NCI-H69 (cell line): ENCODE measurements at places on chromosomes 13 and 19.

DNA sequence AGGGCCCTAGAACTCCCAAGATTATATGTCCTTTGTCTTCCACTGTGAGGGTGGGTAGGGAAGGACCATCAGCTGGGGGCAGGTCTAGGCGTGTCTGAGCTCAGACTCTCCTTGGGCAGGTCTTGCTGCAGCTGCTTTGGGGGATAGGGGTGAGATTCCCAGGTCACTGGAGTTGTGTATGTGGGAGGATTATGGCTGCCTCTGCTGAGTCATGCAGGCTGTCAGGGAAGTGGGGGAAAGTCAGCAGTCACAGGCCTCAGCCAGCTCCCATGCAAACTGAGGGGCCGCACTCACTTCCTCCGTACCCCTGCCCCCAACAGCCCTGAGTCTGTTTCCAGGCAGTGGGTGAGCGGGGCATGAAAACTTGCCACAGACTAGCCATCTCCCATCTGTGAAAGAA, 600.8 kb downstream of the DIAPH3 start:
- DNase-seq: peak; percentile 19

- DNase-seq: peak; percentile 9
Measured at GRCh38 chr19:45010306-45010705, 9.0 kb downstream of the RELB start.

DNA sequence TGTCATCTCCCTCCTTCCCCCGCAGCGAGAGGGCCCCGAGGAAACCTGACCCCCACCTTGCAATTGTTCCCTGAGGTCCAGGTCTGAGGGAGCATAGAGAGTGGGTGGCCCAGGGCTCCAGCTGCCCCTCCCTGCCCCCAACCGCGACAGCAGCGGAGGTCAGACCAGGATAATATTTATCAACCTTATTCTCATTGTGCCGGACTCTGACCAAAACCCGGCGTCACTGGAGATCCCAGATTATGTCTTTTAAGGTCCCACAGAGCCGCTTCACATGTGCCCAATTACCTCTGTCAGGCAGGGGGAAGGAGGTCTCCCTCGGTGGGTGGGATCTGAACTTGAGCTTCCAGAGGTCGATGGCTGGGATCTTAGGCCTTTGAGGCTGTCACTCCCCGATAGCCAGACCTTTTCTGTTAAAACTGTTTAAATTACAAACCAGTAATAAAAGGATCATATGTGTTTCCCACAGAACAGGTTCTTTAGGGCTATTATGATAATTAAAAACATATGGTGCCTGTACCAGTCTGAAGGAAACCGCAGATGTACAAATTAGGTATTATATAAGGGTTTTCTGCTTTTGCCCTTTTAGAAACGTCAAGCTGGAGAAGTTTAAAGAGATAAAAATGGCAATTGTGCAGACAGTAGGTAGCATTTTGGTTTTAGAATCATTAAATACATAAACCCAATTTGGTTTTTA, 195.5 kb downstream of the ZNF536 start:
- no peak for DNase-seq

- DNase-seq: no peak
Measured at GRCh38 chr13:75132701-75133695, 349.0 kb downstream of the TBC1D4 start.

GRCh38 chr13:76854894-76855293, 31.3 kb downstream of the KCTD12 start:
- DNase-seq: no peak

DNA sequence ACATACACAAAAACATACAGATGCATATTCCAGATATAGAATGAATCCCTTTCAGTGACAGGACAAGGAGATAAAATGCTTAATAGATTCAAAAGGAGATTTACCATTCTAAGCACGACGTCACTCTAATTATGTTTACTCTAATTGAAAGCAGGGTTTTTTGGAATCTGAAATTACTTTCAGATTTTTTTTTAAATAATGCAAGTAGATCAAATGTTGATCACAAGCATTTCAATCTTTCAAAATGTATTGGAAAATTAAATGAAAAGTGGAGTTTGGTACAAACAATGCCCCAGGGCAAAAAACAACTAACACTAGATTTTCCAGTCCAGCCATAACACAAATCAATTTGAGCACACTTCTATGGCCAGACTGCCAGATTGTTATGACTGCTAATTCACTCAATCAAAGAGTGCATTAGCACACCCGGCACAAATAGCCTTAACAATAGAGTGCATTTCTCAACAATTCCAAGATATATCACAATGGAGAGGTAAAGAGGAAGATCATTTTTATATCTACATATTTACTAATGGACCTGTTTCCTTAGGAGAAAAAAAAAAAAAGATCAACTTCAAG, 4.3 kb upstream of the DACH1 start:
- peak; percentile 85 for DNase-seq

GRCh38 chr13:30181888-30182651, 125.3 kb downstream of the KATNAL1 start:
- no peak for DNase-seq

GRCh38 chr13:113531041-113531873, 40.7 kb upstream of the DCUN1D2 start:
- no peak for DNase-seq

DNA sequence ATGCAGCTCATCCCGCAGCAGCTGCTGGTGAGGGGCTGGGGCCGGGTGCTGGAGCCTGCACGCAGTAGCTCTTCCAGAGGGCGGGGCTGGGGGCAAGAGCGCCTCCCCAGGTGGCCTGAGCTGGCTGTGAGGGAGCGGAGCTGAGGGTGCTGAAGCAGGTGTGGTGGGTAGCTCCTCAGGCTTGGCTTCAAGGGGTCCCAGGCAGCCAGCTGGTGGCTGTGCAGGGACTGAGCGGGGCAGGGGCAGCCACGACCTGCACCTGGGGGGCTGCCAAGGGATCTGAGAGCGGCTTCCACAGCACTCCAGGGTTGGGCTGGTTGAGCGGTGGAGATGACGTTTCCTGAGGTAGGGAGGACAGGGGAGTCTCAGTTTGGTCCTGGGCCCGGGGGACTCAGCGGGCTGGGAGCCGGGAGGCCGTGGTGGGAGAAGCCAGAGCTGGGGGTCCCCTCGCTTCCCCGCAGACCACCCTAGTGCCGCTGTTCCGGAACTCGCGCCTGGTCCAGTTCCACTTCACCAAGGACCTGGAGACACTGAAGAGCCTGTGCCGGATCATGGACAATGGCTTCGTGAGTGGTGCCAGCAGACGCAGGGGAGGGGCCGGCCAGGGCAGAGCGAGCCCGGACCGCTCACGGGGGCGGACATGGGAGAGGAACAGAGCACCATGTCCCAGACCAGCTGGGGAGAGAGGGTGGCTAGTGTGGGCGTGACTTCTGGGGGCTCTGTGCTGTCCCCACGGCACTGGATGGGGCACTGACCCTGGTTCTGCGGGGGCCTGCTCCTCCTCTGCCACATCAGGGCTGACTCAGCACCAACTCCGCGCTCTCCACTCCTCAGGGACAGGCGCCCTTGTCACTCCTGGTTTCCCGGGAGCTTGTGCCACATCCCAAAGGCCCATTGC, 7.4 kb downstream of the PTOV1 start:
- DNase-seq: peak; percentile 23

DNA sequence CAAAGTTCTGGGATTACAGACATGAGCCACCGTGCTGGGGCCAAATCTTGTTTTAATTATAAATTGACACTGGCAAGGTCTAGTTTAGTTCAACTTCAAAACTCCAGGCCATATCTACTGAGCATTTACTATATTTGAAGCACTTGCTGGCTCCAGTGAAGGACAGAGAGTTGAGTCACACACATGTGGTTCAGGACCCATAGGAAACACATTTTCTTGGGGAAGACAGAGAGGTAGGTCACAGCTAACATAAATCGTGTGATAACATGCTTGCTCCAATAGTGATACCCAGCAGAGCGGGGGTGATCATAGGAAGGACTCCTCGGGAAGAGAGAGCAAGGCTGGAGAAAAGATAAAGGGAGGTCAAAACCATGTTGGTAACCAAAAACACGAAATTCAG, 170.6 kb upstream of the TSC22D1 start:
- DNase-seq: no peak

DNA sequence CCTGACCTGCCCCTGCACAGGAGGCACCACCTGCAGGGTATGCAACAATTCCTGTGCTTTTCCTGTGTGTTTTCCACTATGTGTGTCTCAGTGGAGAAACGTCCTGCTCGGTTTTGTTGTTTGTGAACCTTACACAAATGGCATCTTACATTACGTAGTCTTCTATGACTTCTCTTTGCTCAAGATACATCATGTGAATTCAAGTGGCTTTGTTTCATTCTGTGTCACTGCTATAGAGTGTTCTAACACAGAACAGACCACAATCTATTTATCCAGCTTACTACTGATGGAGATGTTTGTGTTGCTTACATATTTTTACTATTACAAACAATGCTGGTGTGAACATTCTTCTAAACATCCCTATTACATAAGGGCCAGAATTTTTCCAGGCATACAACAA, 97.7 kb downstream of the ANKRD10 start:
- DNase-seq: no peak

DNA sequence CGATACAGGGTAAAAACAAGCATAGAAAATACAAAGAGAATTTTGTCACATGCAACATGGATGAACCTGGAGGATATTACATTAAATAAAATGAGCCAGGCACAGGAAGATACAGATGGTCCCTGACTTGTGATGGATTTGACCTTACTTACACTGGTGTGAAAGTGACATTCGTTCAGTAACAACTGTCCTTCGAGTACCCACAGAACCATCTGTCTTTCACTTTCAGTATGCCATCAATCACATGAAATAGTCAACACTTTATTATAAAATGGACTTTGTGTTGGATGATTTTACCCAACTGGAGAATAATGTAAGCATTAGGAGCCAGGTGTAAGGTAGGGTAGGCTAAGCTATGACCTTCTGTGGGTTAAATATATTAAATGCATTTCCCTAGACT, 51.5 kb downstream of the ZNF787 start:
- DNase-seq: no peak

GRCh38 chr13:65926750-65927171, 1303.4 kb downstream of the PCDH9 start:
- DNase-seq: peak; percentile 86

DNA sequence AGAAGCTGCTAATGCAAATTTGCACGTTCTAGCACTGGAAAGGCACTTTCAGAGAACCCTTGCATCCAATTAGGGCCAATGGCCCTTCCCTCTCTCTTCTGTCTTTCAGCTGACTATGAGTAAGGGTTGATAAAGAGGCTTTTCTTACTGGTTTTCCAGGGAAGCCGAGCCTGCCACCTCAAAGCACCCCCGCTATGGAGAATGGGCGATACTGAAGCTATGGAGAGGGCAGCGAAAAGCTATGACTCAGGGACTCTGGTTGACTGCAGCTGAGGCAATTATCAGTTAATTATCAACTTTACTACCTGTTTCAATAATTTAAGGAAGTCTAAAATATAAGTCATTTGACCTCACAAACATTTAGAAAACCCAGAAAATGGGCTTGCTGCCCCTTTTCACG, 115.8 kb downstream of the TRPC4 start:
- DNase-seq: no peak

GRCh38 chr13:99159331-99160061, 41.2 kb upstream of the UBAC2 start:
- no peak for DNase-seq

DNA sequence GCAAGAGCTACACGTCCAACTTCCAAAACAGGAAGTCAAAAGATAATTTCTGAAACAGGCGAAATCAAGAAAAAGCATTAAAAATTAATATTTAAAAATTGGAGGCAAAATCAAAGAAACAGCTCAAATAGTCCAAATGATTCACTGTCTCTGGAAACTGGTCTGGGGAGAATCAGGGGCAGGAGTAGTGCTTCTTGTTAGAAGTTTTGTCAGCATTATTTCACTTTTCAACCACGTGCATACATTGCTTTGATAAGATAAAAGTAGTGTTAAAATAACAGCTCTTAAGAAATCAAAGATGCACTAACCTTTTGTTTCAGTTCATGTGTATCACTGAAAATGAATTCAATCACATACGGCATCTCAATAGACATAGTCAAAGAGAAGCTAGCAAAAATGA, 53.8 kb downstream of the PARP4 start:
- DNase-seq: no peak

- DNase-seq: no peak
Measured at GRCh38 chr19:41918653-41919244, 9.5 kb downstream of the ERFL start.

- no peak for DNase-seq
Measured at GRCh38 chr13:21583478-21583877, 20.5 kb downstream of the MICU2 start.
